HFF-Myc (cell line): ENCODE measurements at places on chromosomes 11 and 22.

DNA sequence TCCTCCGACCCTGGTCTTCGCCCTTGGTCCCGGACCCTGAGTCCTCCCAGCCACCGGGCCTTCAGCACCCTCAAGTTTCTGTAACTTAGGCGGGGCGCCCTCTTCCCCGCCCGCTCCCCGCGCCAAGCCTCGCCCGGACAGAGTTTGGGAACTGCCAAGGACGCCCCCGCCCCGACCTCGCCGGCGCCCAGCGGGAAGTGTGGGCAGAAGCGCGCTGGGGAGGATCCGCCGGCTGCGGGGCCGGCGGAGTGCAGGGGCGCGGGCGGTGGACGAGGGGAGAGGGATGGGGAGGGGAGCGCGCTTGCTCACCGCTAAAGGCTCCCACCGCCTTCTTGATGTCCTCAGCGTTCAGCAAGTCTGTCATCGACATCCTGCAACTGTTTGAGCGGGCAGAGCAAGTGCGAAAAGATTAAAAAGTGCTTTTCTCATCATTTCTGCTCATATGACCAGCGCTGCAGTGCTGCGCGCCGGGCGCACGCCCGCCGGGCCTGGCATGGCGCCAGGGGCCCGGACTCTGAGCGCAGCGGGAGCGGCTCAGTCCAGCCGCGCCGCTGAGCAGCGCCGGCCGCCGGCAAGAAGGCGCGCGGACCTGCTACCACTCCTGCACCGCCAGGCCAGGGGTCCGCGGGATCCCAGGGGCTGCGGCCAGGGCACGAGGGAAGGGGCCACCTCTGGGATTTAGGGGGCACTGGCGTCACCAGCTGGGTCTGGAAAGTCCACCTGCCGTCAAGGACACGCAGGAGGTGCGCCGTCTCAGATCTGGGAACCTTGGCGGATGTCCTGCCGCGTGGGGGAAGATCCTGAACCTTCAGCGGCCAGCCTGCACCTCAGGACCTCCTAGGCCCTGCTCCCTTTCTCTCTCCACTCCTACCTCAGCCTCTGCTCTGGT lies at the start of gene PVALB:
Gene PVALB (minus strand): TSS at position 400 of the 889 bp plus-strand sequence. CDS start 30 bp downstream, at position 370.
- no peak for DNase-seq

- DNase-seq, result no peak
Measured at GRCh38 chr11:84056653-84057376, 770.6 kb upstream of the CCDC90B start.

DNA sequence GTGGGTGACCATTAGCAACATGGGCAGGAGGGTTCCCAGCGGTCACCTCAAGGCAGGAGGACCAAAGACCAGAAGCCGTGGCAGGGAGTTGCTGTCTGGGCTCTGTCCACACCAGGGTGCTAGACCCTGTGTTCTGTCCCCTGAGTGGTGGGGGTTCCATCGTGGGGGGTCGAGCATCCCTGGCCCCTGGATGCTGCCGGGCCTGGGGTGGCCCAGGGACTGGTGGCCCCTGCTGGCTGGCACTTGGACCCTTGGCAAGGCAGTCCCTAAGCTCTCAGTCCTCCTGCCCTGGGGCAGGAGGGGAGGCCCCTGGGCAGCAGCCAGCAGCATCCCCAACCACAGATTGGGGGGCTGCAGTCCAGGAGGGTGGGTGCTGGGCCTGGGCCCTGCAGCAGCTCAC lies 13.4 kb upstream of the ARHGAP8 start:
- DNase-seq, result no peak

- DNase-seq, result no peak
Measured at GRCh38 chr11:67611165-67611564, 4.4 kb downstream of the NDUFV1 start.

DNA sequence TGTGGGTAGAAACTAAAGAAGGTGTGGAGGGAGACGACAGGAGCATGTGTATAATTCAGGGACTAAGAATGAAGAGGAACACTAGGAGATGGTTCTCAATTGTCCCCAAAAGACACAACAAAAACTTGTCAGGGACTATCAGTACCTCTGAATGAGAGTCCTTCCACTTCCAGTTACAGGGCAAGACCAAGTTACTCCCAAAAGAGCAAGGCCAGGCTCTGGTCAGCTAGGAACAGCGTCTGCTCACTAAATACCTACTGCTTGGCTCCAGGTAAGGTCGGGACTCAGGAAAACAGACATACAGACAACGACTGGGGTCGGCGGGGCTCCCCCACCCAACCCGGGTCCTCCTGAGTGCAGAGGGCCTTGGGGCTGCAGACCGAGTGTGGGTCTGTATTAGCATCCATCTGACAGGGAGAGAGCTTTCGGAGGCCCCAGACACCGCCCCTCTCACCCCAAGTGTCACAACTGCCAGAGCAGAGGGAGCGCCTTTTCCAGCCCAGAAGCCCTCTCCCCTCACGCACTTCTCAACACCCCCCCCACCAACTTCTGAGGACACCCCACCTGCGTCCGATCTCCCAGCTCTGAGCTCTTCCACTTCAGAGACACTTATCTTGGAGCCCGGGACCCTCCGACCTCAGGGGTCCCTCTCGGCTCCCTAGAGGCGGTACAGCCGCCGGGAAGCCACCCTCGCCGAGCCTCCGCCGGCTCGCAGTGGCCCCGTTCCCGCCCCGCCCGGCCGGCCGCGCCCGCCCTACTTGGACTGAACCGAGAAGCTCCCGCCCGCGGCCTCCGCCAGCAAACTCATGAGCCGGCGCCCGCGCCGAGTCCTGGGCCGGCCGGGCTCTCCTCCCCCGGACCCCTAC lies 522 bp downstream of the RHOG start:
- DNase-seq, result no peak
